Activated T-helper 1 cell treated with Interleukin-2 at 50 U/mL for 16 hours (primary cell): ENCODE measurements at places on chromosomes 3 and 15.

DNA sequence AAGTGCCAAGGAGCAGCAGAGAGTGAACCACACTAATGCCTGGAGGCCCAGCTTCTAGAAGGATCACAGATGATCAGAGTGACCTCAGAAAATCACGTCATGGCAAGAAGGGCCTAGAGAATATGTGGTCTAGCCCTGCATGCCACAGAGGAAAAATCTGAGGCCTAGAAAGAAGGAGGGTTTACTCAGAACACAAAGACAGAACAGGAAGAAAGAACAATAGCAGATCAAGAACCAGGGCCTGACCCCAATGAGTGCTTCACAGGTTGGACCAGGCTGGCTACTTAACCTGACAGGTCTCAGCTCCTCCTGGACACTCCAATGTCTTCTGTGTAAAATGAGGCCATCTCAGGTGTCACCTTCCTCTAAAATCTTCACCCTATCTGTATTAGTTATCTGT is 14.2 kb downstream of the RAB6B start:
- no peak for DNase-seq

DNA sequence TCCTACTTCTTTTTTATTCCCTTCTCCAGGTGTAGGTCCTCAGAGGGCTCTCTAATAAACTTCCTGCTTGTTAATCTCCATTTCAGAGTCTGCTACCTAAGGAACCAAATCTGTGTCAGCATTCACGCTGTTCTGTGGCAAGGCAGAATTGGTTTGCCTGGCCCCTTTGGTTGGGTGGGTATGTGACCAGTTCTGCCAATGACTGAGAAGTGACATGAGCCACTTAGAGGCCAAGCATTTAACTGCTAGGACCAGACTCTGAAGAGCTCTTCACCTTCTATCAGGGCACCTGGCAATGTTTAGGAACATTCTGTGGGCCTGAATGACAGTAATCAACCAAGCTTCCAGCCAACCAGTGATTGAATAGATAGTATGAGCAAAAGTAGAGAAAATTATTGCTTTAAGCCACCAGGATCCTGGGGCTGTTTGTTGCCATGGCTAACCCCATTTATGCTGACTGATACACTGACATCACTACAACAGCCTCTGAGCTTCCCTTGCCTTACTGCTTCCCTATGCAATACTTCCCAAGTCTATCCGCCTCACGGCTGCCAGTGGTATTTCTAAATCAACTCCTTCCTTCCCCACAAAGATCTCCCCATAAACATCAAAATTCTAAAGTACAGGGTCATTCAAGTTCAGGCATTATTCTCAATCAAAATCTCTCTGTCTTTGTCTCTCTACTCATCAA is 7.6 kb downstream of the FRMD4B start:
- DNase-seq = no peak

- DNase-seq = peak; percentile 19
These were observed 619 bp downstream of the TTBK2 start for GRCh38 chr15:42919799-42920518.

DNA sequence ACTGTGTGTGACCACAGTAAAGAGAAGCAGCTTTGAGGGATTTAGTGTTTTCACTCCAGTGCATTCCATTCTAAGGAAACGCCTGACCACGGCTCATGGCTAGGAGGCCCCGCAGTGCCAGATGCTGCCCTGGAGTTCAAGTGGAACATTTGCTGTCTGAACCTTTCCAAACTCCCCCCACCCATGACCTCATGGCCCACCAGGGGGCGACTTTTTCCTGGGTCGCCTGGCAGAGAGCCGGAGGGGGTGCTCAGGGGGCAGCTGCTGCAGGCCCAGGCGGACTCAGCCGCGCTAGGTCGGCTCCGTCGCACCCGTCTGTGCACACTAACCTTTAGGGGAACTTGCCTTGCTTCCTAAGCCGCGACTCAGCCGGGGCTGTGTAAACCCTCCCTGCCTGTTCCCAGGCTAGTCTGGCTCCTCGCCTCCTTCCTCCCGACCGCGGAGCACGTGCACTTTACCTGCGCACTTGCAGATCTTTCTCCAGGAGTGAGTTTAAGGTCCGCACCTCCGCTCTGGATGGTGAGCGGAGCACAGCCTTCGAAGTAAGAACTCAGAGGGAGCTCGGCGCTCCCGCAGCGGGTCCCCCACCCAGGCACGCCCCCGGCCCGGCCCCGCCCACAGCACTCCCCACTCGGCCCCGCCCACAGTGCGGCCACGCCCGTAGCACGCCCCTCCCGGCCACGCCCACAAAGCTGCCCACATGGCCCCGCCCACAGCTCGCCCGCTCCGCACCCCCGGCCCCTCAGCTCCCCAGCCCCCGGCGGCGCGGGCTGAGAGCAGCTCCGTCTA is at the start of gene OCA2:
Gene OCA2 (minus strand): TSS at position 550 of the 789 bp plus-strand sequence. CDS start 17,441 bp downstream, outside the sequence.
- peak; percentile 47 for DNase-seq

- no peak for DNase-seq
These were observed 159.4 kb downstream of the FBLN2 start for GRCh38 chr3:13708301-13708700.

DNA sequence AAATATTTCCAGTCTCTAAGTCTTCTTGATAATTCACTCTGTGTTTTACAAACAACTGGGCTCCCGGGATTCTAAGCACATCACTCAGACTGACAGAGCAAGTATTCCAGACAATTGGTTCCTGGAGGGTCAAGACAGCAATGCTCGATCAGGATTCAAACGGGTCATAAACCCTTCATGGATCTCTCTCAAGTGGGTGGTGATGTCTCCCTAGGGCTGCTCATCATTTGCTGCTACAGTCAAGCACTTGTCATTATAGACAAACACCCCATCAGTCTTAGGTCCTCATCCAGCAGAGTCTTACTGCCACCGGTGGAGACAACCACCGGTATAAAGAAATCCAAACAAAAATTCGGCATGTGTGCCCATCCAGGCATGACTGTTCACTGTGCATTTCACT is 921.1 kb downstream of the FHIT start:
- no peak for DNase-seq

DNA sequence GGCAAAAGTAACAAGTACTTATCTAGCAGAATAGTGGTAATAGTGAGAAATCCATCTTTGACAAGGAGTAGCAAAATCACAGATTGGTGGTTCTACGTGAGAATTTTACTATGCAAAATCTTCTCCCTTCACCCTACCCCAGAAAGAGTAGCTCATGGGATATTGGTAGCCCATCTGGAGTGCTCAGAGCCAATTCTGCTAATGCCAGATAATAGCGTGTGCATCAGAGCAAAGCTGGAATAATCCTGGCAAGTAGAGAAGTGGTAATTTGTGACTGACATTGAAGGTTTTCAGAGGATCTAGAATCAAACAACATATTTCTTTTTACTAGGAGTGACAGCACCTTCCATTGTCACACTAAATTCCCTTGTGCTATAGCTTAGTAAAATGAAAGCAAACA is 192.9 kb downstream of the ZBBX start:
- DNase-seq = no peak

DNA sequence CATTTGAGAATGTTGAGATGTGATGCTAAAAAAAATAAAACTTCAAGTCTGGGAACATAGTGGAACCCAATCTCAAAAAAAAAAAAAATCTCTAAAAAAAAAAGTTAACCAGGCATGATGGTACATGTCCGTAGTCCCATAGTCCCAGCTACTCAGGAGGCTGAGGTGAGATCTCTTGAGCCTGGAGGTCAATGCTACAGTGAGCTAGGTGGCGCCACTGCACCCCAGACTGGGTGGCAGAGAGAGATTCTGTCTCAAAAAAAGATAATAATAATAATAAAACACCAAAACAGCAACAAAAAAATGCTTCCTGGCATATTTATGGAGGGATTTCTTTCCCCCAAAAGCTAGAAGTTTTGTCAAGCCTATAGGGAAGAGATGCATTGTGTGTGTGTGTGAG is 361.6 kb downstream of the ROBO1 start:
- DNase-seq = no peak

DNA sequence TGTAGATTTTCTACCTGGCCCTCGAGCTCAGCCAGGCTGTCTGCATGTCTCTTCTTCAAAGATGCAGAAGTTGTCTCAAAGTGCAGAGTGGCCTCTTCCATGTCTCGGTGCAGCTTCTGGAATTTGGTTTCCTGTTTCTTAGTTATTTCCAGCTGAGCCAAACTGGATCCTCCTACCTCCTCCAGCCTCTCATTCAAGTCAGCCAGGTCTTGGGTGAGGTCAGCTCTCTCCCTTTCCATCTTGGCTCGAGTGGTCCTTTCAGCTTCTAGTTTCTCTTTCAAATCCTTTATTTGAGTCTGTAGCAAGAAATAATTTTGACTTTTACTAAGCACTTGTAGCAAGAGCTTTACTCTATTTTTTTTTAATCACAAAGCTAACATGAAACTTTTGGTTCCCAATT is 81.8 kb downstream of the MYH15 start:
- no peak for DNase-seq

- DNase-seq = no peak
These were observed 82.5 kb downstream of the SOX2 start for GRCh38 chr3:181794011-181794790.

DNA sequence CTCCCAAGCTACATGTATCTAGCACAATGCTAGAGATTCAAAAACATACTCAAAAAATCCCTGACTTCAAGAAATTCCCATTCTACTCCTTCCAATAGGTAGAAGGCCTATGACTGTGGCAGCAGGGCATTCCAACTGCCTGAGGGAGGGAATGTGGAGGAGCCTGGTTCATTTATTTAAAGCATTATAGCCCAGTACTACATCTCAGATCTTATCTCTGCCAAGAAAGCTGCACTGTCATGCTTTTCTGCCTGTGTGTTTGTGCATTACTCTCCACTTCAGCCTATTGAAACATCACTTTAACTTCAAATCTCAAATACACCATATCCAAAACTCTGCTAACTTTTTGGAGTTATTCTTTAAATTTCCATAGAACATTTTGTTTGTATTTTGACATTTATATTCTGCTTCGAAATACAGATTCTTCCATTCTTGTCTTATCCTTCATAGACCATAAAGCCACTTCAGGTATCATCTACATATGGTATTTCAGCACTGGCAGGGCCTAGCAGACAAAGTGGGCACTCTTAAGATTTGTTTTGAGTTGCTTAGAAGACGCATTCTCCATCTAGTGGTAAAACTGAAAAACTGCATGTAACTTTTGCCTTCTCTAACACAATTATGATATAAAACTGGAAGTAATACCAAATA is 59.1 kb upstream of the NEDD4 start:
- DNase-seq = no peak

DNA sequence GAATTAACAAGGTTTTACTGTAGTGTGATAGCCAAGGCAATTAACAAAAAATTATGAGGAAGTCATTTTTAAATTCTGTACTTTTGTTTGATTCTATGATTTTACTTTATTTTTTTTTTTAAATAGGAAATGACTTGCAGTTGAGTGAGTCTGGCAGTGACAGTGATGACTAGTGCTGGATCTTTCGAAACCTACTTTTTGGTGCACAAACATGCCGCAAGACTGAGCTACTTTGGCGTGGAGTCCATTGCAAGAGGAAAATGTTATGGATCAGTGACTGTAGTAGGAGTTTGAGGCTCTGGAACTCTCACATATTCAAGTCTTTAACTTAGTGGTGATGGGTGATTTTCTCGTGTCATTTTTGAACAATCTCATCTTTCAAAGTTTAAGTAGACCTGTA is 11.6 kb downstream of the EAF1 start:
- no peak for DNase-seq

DNA sequence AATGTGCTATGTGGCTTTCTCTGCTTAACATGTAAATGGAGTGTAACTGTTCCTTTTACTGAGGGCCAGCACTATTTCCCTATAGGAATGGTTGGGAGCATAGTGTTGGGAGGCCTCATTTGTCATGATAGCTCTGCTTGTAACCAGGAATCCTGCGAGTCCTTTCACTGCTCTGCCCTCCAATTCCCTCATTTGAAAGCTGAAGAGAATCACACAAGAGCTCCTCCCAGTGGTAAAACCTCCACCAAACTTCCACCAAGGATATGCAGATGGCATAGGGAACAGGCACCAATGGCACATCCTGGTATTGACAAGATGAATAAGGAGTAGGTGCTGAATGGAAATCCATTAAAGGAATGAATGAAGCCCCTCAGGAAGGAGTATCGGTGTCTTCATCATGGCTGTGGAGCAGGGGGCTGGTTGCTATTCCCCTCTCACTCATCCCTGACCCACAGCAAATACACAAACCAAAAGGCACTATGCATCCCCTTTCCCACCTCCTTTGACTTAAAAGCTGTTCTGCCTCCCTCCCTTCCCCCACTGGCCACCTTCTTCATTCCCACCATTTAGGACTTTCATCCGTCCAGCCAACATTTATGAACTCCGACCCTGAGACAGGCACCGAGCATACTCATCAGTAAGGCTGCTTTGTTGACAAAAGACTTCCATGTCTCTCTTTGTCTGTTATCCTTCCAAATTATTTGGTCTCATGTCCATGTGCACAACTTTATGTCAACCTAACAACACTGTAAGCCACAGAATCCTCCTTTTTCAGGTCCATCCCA is 560.8 kb downstream of the FOXP1 start:
- no peak for DNase-seq

DNA sequence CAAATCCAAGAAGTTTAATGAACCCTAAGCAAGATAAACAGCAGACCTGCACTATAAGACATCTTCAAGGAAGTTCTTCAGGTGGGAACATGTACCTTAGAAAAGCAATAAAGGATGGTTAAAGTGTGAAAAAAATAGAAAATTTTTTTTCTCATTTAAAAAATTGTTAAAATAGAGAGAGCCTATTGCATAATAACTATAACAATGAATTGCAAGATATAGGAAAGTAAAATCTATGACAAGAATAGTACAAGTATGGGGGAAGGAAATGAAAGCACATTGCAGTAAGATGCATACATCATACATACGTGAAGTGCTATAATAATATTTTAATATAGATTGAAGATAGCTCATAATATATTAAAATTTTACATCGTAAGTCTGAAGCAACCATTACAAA is 310.1 kb upstream of the KCNMB2 start:
- no peak for DNase-seq

DNA sequence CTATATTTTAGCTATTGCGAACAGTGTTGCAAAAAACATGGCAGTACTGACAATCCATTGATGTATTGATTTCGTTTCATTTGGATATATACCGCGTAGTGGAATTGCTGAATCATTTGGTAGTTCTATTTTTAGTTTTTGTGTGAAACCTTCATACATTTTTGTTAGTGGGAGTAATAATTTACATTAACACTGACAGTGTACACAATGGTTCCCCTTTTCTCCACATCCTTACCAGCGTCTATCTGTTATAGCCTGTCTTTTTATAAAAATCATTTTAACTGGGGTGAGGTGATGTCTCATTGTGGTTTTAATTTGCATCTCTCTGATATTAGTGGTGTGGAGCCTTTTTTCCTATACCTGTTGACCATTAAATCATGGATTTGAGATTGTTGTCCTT is 392.4 kb upstream of the ALCAM start:
- DNase-seq = no peak

DNA sequence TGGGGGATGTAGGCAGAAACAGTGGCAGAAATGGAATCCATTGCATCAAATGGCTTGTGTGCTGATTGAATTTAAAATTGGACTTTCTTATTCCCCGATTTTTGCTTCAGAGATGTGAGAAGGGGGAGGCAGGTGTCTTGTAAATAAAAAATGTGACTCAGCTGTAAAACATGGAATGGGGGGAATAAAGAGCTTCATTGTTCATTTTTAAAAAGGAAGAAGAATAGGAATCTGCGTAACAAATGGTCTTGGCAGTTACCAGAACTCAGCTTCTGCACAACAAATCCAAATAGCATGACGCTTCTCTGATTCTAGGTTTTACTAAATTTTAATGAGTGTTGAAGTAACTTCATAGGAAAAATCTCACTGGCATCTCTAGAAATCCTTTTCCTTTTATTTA is 323.9 kb upstream of the GBE1 start:
- DNase-seq = no peak
